ENCODE measurements at places on chromosomes 2 and 18.

DNA sequence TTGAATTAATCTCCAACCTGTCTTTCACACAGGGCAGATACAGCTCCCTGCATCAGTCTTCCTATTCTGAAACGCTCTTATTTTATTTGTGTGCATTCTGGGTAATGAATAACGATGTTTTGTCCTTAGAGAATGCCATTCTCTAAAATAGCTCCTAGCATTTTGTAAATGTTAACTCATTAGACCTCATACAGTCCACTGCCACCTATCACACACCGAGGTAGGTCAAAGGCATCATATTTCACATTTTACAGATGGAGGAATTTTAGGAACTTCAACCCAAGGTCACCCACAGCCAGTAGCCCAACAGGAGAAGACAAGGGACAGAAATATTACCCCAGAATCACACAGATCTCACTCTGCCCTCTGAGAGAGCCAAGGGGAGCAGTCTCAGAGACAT is 455.4 kb upstream of the GYPC start:
- DNase-seq = no peak

GRCh38 chr2:23550553-23550952 is 165.6 kb downstream of the KLHL29 start:
- DNase-seq = no peak

GRCh38 chr18:79629606-79630005 is 50.0 kb upstream of the CTDP1 start:
- DNase-seq = no peak

- DNase-seq = no peak
Measured at GRCh38 chr2:3571284-3571683, 3.8 kb upstream of the RPS7 start.

DNA sequence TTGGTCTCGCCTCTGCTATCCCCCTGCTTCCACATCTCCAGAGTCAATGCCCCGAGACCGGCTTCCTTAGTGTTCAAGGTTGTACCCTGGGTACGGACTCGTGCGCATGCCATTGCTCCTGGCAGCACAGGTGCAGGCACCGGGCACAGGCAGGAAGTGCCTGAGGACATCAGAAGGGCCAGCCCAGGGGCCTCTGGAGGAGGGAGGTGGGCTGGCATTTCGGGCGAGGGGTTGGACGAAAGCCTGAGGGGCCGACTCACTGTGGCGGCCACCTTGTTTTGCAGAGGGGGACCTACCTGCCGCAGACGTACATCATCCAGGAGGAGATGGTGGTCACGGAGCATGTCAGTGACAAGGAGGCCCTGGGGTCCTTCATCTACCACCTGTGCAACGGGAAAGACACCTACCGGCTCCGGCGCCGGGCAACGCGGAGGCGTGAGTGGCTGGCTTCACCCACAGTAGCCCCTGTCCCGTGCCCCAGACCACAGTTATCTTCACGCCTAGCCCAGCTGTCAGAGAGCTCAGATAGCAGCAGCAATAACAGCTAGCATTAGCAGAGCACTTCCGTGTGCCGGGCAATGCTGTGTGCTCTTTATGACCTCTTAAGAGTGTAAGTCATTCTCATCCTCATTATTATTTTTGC is 12.5 kb downstream of the ITM2C start:
- no peak for DNase-seq

- DNase-seq = no peak
Measured at GRCh38 chr18:13449651-13450050, 231.1 kb downstream of the LDLRAD4 start.

DNA sequence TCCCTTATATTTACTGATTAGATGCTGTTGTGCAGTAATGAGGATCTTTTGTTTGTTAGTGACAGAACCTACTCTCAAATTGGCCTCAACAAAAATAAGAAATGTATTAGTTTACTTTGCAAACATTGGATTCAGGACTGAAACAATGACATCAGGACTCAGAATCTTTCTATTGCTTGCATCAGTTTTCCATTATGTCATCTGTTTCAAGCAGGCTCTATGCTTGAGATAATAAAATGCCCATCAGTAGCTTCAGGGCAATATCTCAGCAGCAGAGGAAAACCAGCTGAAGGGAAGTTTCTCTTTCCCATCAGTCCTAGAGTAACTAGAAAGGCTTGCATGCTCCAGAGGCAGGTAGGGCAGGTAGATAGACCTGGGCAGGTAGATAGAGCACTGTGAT is 375.5 kb upstream of the SLC8A1 start:
- DNase-seq = no peak

GRCh38 chr2:241897231-241897916 is 27.8 kb downstream of the RTP5 start:
- DNase-seq = no peak

- no peak for DNase-seq
Measured at GRCh38 chr2:36653155-36653554, 43.4 kb upstream of the VIT start.

Measured in activated CD4-positive, alpha-beta T cell treated with anti-CD3 and anti-CD28 coated beads, Interleukin-2, amount 50 U/mL, for 48 hours (primary cell).